ENCODE measurements at places on chromosomes 7 and 10.

- H3K4me1 ChIP-seq = peaks cover 74% of the 10 kb centered on the region
- no peak overlapping the region for H3K4me3 ChIP-seq
- H3K36me3 ChIP-seq = peaks cover 75% of the 10 kb centered on the region
- DNase-seq = no peak
These were observed 28.5 kb downstream of the NACAD start for GRCh38 chr7:45060295-45060694.

DNA sequence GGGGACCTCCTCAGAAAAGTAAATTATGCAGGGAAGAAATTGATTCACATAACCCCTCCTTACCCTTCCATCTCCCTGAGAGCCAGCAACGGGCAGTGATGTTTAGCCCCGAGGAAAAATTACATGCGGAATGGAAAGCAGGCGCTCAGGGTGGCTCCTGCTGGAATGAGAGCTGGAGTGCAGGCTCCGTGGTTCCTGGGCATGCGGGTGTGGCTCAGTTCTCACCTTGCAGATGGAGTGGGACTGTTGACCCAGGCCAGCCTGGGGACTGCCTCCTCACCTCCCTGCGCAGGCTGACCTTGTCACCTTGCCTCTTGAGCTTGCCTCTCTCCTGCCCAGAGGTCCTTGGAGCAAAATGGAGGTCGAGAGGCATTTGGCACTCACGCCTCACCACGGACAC, 83.3 kb upstream of the PPIF start:
- H3K4me3 ChIP-seq = no peak overlapping the region
- H3K36me3 ChIP-seq = peaks cover 3% of the 10 kb centered on the region
- no peaks in the 10 kb centered on the region for H3K27me3 ChIP-seq
- H3K27ac ChIP-seq = no peak overlapping the region

DNA sequence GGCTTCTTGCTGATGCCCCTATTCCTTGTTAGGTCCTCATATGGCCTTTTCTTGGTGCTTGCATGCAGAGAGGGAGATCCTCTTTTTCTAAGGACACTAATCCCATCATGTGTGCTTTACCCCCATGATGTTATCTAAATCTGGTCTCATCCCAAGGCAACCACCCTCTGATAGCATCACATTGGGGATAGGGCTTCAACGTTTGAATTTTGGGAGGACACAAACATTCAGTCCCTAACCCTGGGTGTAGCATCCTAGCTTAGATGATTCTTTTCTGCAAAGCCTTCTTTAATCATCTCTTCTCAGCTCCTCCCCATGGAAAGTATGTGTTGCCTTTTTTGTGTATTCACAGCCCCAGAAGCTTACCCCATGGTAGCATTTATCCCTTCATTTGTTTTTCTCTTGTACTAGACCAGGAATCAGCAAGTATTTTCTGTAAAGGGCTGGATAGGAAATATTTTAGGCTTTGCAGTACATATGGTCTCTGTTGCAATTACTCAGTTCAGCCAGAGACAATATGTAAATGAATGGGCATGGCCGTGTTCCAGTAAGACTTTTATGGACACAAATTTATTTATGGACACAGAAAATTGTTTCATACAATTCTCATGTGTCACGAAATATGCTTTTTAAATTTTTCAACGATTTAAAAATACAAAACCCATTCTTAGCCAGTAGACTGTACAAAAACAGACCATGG, 101.5 kb upstream of the CSTF2T start:
- no peaks in the 10 kb centered on the region for H3K4me1 ChIP-seq
- no peak overlapping the region for H3K4me3 ChIP-seq
- DNase-seq = no peak
- no peaks in the 10 kb centered on the region for H3K36me3 ChIP-seq
- no peaks in the 10 kb centered on the region for H3K27me3 ChIP-seq

- H3K4me1 ChIP-seq = no peaks in the 10 kb centered on the region
- H3K4me3 ChIP-seq = no peak overlapping the region
- no peak overlapping the region for H3K27ac ChIP-seq
- peaks cover 25% of the 10 kb centered on the region for H3K27me3 ChIP-seq
- no peaks in the 10 kb centered on the region for H3K36me3 ChIP-seq
- DNase-seq = no peak
These were observed 53.7 kb upstream of the DPYSL4 start for GRCh38 chr10:132133005-132133404.

GRCh38 chr10:114453576-114453975, 49.3 kb upstream of the AFAP1L2 start:
- H3K4me3 ChIP-seq = no peak overlapping the region
- peaks cover 80% of the 10 kb centered on the region for H3K36me3 ChIP-seq
- H3K27ac ChIP-seq = no peak overlapping the region
- H3K4me1 ChIP-seq = peaks cover 10% of the 10 kb centered on the region

DNA sequence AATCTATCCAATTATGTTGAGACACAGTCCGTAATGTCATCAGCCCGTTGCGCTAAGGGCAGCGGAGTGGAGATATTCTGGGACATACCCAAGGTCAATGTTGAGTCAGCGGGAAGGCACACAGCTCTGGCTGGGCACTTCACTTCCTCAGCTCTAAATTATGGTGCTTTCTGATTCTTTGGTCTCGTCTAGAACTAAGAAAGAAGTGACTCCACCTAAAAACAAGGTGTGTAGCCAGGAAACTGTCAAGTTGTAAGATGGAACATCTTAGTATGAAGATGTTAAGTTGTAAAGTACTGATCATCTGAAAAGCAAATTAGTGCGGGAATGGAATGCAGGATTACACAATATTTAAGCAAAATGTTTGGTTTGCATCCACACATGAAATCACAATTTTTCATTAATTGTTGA, 43.1 kb downstream of the BAIAP2L1 start:
- no peaks in the 10 kb centered on the region for H3K36me3 ChIP-seq
- no peak for DNase-seq
- no peaks in the 10 kb centered on the region for H3K27me3 ChIP-seq
- no peak overlapping the region for H3K4me3 ChIP-seq

GRCh38 chr10:71604324-71605018, 115.1 kb downstream of the C10orf105 start:
- H3K27me3 ChIP-seq = no peaks in the 10 kb centered on the region
- peaks cover 19% of the 10 kb centered on the region for H3K4me1 ChIP-seq
- H3K27ac ChIP-seq = no peak overlapping the region
- DNase-seq = no peak
- no peaks in the 10 kb centered on the region for H3K36me3 ChIP-seq

DNA sequence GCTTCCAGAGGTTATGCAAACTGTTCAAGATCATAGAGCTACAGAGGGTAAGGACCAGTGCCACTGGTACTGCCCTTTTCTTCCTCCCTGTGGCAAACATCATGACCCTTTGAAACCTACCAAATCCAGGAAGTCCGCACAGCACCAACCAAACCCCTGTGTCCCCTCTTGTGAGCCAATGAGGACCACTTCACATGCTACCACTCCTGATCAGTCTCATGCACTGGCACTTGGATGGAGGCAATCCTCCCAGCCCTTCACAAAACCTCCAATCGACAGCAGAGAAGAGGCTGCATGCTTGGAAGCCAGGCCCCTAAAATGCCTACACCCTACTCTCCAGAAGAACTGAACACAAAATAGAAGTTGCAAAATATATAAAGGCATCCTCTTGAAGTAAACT, 248.0 kb downstream of the TNS3 start:
- no peaks in the 10 kb centered on the region for H3K27me3 ChIP-seq
- no peak overlapping the region for H3K4me3 ChIP-seq
- no peaks in the 10 kb centered on the region for H3K36me3 ChIP-seq
- no peak for DNase-seq

DNA sequence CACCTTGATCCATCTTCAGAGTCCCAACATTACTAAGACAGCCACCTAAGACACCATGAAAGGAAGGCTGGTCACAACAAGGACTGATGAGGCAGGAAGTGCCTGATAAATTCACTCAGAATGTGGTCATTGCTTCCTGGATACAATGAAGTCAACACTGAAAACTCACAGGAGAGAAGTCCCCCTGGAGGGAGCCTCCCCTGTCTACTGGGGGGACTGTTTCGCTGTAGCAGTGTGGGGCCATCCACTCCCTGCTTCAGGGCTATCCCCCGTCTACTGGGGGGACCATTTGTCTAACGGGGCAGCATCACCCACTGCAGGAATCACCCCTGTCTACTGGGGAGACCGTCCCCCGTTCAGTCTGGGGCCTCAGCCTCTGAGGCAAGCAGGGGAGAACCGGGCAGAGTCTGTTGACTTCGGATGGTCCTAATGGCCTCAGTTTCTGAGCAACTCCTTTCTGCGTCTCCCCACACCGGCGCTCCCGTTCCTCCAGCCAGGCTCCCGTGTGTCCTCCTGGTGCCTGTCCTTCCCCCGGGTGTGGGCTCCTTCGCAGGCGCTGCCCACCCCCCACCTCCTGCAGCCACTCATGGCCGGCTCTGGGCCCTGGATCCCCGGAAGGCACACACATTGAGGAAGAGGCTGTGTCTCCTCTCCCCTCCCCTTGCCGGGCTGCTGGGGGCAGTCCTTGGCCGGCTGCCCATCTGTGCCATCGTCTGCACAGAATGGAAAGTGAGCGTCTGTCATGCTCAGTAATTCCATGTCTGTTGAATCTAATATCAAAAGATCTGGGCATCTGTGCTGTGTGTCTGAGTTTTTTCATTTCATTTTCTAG, 59.9 kb upstream of the DNAJB6 start:
- DNase-seq = no peak
- H3K4me3 ChIP-seq = no peak overlapping the region
- H3K36me3 ChIP-seq = peaks cover 5% of the 10 kb centered on the region
- peaks cover 29% of the 10 kb centered on the region for H3K4me1 ChIP-seq

GRCh38 chr7:118872568-118872967, 648.1 kb downstream of the ANKRD7 start:
- H3K36me3 ChIP-seq = no peaks in the 10 kb centered on the region
- no peak overlapping the region for H3K27ac ChIP-seq
- H3K4me1 ChIP-seq = no peaks in the 10 kb centered on the region
- no peak overlapping the region for H3K4me3 ChIP-seq

DNA sequence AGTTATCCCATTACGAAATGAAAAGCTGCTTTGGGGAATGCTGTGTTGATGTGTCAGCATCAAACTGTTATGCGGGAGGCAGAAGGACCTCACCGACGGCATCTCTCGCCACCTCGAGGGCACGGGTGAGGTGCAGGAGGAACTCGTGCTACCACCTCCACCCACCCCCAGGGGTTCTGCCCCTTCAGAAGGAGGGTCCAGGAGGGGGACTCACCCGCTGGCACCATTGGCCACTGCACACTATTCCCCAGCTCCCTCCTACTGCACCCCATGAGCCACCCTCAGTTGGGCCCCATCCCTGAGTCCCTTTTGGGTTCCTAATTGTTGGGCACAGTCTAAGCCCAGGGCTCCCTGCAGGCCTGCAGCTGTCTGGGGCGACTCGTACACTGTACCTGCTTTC, 236.6 kb downstream of the PTPRN2 start:
- no peaks in the 10 kb centered on the region for H3K36me3 ChIP-seq
- H3K4me1 ChIP-seq = no peaks in the 10 kb centered on the region
- DNase-seq = no peak
- H3K27ac ChIP-seq = no peak overlapping the region
- no peak overlapping the region for H3K4me3 ChIP-seq
- H3K27me3 ChIP-seq = peaks cover 3% of the 10 kb centered on the region

- H3K36me3 ChIP-seq = peaks cover 5% of the 10 kb centered on the region
- no peak overlapping the region for H3K4me3 ChIP-seq
- no peak overlapping the region for H3K27ac ChIP-seq
- H3K27me3 ChIP-seq = no peaks in the 10 kb centered on the region
These were observed 104.6 kb downstream of the ABLIM1 start for GRCh38 chr10:114553436-114553835.

DNA sequence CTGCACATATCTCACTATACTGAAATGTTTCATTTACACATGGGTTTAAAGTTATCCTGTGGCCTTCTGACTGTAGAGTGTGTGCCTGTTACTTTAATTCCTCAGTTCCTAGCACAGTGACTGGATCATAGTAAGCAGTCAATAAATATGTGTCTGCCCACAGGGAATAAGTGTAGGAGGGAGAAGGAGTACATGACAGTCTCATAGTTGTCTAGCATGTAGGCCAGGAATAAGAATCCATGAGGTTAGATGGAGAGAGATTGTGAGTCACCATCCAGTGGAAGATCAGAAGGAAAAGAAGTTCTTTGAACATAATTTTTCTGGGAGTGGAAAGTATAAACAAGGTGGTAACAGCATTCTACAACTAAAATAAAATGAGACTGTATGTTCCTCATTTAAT, 36.6 kb upstream of the SEMA3A start:
- H3K27ac ChIP-seq = no peak overlapping the region
- H3K36me3 ChIP-seq = no peaks in the 10 kb centered on the region
- DNase-seq = no peak
- H3K4me1 ChIP-seq = no peaks in the 10 kb centered on the region
- no peak overlapping the region for H3K4me3 ChIP-seq
- no peaks in the 10 kb centered on the region for H3K27me3 ChIP-seq

GRCh38 chr7:27064661-27065060, 31.1 kb downstream of the HOXA1 start:
- no peak for DNase-seq
- H3K27me3 ChIP-seq = peaks cover 5% of the 10 kb centered on the region
- H3K4me1 ChIP-seq = no peaks in the 10 kb centered on the region
- H3K27ac ChIP-seq = no peak overlapping the region
- no peaks in the 10 kb centered on the region for H3K36me3 ChIP-seq

GRCh38 chr7:110043519-110043918, 1047.4 kb upstream of the LRRN3 start:
- H3K36me3 ChIP-seq = no peaks in the 10 kb centered on the region
- no peaks in the 10 kb centered on the region for H3K27me3 ChIP-seq
- H3K4me1 ChIP-seq = no peaks in the 10 kb centered on the region
- no peak overlapping the region for H3K27ac ChIP-seq
- no peak overlapping the region for H3K4me3 ChIP-seq

DNA sequence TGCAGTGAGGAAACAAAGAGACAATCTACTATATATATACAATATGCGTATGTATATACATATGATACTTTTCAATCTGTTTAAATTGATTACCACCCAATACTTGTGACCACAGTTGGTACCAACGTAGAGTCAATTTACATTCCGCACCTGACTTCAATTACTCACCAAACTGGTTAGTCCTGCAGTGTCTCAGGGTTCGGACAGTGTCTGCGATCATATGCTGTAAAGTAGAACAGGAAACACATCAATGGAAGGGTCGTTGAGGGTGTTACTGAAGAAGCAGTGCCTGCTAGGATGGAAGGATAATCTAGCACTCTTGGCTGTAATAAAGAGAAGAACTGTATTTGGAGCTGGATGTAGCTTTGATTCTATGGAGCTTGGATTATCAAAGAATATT, 179.7 kb upstream of the CDCA7L start:
- peaks cover 9% of the 10 kb centered on the region for H3K4me1 ChIP-seq
- DNase-seq = no peak
- H3K36me3 ChIP-seq = no peaks in the 10 kb centered on the region
- H3K27me3 ChIP-seq = peaks cover 21% of the 10 kb centered on the region
- no peak overlapping the region for H3K4me3 ChIP-seq

DNA sequence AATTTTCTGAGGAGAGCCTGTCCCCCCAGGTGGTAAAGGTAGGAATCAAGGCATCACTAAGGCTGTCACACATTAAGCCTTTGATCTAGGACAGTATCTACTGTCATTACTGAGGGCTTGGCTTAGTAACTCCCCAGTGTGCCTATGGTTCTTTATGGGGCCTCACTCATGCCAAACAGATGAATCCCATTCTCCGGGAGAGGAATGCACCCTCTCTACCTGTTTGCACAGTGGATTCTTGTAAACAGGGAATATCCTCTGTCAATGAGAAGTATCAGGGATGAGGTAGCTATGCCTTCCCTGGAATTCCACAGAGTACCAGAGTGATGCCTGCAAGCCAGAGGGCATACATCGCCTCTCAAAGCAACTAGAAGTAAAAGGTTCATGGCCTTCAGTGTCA, 3.9 kb upstream of the CPN1 start:
- DNase-seq = no peak
- peaks cover 41% of the 10 kb centered on the region for H3K27me3 ChIP-seq
- H3K27ac ChIP-seq = no peak overlapping the region
- no peaks in the 10 kb centered on the region for H3K36me3 ChIP-seq
- no peaks in the 10 kb centered on the region for H3K4me1 ChIP-seq

- H3K4me3 ChIP-seq = no peak overlapping the region
- no peaks in the 10 kb centered on the region for H3K36me3 ChIP-seq
- DNase-seq = no peak
- H3K27me3 ChIP-seq = peaks cover under 1% of the 10 kb centered on the region
- H3K4me1 ChIP-seq = no peaks in the 10 kb centered on the region
These were observed 241.3 kb upstream of the ADARB2 start for GRCh38 chr10:1978584-1978983.
